ENCODE measurements at places on chromosomes 12 and 14.

- no peak for ATAC-seq
Observed at GRCh38 chr12:111181143-111181726, 187.7 kb downstream of the PHETA1 start.

GRCh38 chr12:104590022-104590421 is 133.3 kb downstream of the CHST11 start:
- ATAC-seq = no peak

GRCh38 chr12:117744418-117744817 is 224.4 kb downstream of the KSR2 start:
- no peak for ATAC-seq

DNA sequence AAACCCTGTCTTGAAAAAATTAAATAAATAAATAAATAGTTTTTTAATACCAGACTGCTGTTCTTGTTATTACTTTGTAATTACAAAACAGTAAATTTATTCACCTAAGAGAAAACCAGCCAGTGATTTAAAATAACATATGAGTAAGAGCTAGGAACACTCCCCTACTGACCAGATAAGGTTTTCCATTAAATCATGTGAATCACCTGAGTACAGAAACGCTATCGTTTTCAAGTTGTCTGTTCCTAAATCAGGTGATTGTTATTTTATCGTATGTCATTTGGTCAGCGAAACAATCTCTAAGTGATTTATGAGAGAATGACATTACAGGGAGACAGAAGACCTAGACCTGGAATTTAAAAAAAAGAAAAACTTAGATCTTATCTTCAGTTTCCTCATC is 47.3 kb downstream of the RPS29 start:
- ATAC-seq = no peak

DNA sequence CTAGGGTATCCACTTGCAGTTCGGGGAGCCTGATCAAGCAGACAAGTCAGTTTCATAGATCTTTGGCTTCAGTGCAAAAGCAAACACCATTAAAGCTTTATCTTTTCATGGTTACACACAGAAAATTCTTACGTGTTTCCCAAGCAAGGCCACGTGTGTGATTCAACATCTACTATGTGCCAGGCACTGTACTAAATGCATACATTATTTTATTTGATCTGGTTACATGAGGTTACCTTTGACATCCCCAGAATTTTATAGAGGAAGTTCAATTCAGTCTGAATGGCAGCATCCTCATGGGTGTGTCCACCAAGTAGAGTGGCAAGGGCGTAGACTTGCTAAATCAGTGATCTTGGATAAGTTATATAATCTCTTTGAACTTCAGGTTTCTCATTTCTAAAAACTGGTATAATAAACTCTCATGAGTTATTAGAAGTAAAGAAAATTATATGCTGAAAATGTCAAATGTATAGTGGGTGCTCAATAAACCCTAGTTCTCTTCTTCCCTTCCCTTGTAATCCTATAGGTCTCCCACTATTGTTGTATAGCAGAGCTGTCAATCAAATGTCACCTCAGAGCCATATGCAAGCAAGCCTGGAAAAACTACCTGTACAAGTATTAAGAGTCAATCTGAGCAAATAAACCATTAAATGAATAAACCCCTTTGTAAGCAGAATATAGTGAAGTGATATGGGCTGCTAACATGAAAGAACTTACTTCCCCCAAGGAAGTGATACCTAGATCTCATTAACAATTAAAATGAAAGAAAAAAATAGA is 50.3 kb upstream of the TMX1 start:
- ATAC-seq = no peak

DNA sequence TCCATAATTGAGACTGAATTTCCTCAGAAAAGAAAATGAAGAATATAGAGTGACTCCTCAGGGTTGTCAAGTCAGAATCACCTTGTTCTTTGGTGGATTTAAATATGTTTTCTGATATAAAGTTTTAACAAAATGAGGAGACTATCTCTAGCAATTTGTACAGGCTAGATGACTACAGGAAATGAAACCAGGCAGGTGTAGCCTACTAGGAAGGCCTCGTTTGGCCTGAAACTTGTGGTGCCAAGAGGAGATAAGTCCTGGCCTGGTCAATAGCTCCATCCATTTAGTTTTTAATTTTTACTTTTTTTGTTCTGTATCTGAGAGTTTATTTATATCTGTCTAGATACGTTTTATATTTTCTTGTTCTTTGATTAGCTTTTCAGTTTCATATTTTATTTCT is 41.5 kb downstream of the SNAPC1 start:
- no peak for ATAC-seq

DNA sequence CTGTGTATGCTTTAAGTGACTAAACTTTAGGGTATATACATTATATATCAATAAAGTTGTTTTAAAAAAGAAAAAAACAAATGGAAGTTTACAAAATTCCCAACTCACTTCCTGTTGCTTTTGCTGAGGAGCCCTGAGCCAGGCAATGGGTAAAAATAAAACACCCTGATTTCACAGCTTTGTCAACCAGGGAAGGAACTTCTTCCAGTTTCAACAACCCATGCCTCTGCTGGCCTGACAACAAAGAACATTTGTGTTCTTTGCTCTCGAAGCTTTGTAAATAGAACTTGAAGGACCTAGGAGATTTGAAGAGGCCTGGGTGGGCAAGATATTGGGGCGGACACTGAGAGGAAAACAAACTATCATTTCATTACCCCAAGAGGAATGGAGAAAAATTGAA is 141.2 kb upstream of the NOS1 start:
- ATAC-seq = no peak

All from activated CD4-positive, CD25-positive, alpha-beta regulatory T cell treated with anti-CD3 and anti-CD28 coated beads, Interleukin-2, amount 50 U/mL, for 24 hours (primary cell).